ENCODE measurements at places on chromosomes 12 and 14. TPM values are rescaled to one million over a fixed set of nuclear protein-coding genes. Genes with fewer than 3 reads are reported as not detected.

- DNase-seq = no peak
These were observed 17.2 kb downstream of the FAM186B start for GRCh38 chr12:49588281-49588680.

The SMOC1 gene
- total RNA-seq = not detected

DNA sequence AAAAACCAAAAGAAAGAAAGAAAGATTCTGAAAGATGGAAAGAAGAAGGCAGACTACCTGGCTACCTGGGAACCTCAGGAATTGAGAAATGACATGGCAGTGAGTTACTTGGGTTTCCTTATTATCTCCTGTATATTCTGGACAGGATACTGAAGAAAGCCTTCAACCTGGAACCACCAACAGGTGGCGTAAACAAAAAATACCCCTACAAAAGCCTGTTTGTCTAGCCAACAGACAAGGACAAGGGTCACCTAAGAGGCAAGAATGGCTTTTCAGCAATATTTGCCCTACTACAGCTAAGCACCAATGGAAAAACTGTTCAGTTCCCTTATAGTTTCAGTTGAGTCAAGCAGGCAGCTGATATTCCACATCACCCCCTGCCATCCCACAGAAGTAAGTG, 274.9 kb downstream of the GPHN start:
- DNase-seq = no peak

DNA sequence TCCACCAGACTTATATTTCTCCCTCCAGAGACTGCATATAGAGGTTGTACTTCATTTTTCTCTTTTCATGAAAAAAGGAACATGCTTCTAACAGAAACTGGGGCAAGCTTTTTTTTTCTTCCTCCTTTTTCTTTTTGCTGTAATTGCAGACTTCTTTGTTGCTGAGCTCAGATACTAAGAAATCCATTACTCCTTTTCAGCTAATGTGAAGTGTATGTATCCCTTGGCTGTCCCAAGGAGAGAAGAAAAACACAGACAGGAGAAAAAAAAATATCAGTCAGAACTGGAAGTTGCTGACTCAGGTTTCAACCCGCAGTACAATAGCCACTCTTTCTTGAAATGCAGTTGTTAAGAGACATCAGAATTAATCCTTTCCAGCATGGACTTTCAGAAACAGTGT, 1248.4 kb downstream of the LRFN5 start:
- no peak for DNase-seq

- no peak for DNase-seq
These were observed 8.3 kb downstream of the PXN start for GRCh38 chr12:120257041-120257821.

The CSRP2 gene
- total RNA-seq = 0.92 TPM

GRCh38 chr12:42617622-42618021, 28.1 kb upstream of the PRICKLE1 start:
- DNase-seq = no peak

Data from activated T-cell treated with anti-CD3 and anti-CD28 coated beads, Interleukin-2, amount 50 U/mL, for 4 hours (primary cell).